ENCODE measurements at places on chromosomes 1 and 21.

DNA sequence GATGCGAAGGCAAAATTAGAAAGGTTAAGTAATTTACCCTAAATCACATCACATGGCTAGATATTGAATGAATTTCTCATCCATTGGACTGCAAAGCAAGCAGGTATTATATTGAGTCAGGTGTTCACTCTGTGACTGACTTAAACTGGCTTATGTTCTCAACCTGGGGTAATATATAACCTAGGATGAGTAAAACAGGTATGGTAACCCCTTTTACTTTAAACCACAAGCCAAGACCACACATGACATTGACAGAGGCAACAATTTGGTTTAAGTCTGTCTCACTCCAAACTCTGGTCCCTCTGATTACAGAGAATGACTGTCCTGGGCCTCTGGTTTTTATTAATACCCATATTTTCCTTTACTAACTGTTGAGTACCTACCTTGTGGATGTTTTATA, 33.3 kb downstream of the MAEL start:
- H3K27ac ChIP-seq, result no peak overlapping the region
- DNase-seq, result no peak
- no peaks in the 10 kb centered on the region for H3K4me1 ChIP-seq
- peaks cover 2% of the 10 kb centered on the region for H3K27me3 ChIP-seq

DNA sequence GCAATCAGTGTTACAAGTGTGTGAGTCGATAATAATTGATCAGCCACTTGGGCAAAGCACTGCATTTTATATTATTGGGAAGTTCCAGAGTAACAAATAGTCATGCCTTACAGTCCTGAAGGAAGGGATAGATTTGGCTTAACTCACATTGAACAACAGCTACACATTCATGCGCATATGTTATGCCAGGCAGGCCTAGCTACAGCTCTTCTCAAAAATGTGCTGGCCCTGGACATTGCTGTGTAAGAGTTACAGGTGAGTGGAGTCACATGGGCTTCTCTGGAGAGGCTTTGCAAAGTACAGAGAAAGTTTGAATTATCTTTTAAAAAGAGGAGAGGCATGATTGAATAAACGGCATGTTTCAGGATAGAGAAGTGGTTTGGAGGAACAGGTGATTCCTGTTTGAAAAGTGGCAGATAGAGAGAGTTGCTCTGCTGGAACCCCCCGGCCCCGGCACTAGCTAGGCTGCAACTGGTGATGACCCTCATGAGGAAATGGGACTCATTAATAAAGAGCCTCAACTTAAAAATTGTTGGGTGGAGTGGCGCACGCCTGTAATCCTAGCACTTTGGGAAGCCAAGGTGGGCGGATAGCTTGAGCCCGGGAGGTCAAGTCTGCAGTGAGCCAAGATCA, 200.6 kb downstream of the CRB1 start:
- H3K36me3 ChIP-seq, result no peaks in the 10 kb centered on the region
- peaks cover 12% of the 10 kb centered on the region for H3K4me1 ChIP-seq
- no peak for DNase-seq
- no peaks in the 10 kb centered on the region for H3K27me3 ChIP-seq
- H3K27ac ChIP-seq, result no peak overlapping the region

- no peaks in the 10 kb centered on the region for H3K36me3 ChIP-seq
- no peak for DNase-seq
- H3K4me1 ChIP-seq, result peaks cover 26% of the 10 kb centered on the region
- H3K27me3 ChIP-seq, result peaks cover 3% of the 10 kb centered on the region
- H3K4me3 ChIP-seq, result no peak overlapping the region
Measured at GRCh38 chr1:226004396-226004795, 5.3 kb upstream of the SDE2 start.

DNA sequence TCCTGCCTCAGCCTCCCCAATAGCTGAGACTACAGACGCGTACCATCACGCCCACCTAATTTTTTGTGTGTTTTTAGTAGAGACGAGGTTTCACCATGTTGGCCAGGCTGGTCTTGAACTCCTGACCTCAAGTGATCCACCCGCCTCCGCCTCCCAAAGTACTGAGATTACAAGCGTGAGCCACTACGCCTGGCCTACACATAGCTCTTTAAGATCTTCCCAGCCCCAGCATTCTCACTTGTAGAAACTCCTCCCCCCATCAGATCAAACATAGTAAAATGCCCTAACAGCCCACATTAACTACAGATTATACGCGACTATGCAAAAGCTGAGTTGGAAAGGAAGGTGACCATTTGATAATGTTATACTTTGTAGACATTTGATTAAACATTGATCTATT, 634.8 kb downstream of the MATN1 start:
- H3K4me1 ChIP-seq, result peaks cover 15% of the 10 kb centered on the region
- no peak overlapping the region for H3K27ac ChIP-seq
- H3K36me3 ChIP-seq, result peaks cover 20% of the 10 kb centered on the region
- peaks cover 11% of the 10 kb centered on the region for H3K27me3 ChIP-seq
- DNase-seq, result no peak

DNA sequence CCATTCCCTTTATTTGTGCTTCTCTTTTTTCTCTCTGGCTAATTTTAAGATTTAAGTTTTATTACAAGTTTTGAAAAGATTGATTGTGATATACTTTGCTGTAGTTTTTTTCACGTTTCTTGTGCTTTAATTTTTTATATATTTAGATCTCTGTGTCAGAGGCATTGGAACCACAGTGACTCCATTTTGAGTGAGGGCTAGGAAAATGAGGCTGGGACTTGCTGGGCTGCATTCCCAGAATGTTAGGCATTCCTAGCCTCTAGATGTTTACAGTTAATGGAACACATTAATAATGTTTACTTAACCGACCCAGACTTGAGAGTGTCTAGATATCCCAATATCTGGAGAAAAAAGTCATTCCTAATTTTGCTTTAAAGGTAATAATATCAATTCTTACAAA, 939.4 kb downstream of the BRINP3 start:
- no peaks in the 10 kb centered on the region for H3K36me3 ChIP-seq
- H3K4me1 ChIP-seq, result no peaks in the 10 kb centered on the region
- no peak overlapping the region for H3K4me3 ChIP-seq

- H3K36me3 ChIP-seq, result no peaks in the 10 kb centered on the region
- DNase-seq, result no peak
- H3K27me3 ChIP-seq, result peaks cover 1% of the 10 kb centered on the region
- no peak overlapping the region for H3K27ac ChIP-seq
Measured at GRCh38 chr1:10513199-10513598, 38.4 kb downstream of the PEX14 start.

DNA sequence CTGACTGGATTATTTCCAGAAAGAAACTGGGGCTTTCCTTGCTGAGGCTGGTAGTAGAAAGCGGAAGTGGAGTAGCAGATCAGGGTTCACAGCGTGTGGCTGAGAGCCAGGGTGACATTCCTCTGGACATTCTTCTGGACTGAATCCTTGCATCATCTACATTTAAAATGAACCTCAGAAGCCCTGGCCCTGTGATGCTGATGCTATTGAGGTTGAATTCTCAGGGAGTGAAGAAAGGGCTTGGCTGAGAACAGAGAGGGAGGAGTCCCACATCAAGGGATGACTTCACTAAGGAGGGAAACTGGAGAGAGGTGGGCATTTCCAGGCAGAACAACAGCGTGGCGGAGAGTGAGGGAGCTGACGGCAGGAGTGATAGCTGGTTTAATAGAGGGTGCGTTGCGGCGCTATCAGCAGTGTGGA, 102.3 kb upstream of the LMO4 start:
- no peak overlapping the region for H3K4me3 ChIP-seq
- no peak overlapping the region for H3K27ac ChIP-seq
- peaks cover 3% of the 10 kb centered on the region for H3K4me1 ChIP-seq
- H3K36me3 ChIP-seq, result no peaks in the 10 kb centered on the region
- no peaks in the 10 kb centered on the region for H3K27me3 ChIP-seq

DNA sequence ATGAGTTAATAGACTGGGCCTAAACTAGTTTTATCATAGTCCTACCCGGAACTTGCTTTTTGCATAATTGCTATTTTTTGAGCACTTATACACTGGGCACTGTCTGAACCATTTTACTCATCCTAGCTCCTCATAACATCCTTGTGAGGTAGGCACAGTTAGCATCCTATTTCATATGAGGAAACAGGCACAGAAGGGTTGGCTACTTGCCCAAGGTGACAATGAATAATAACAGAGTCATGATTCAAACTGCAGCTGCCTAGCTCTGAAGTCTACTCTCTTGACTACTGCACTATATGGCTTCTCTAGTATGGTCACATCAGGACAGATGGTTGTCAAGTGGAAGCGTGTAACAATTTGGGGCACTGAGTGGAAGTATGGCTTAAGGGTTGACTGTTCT, 18.2 kb upstream of the RC3H1 start:
- no peak overlapping the region for H3K27ac ChIP-seq
- H3K4me1 ChIP-seq, result no peaks in the 10 kb centered on the region
- no peak for DNase-seq
- H3K4me3 ChIP-seq, result no peak overlapping the region
